ENCODE measurements at places on chromosomes 3 and 15. TPM values are rescaled to one million over a fixed set of nuclear protein-coding genes. Genes with fewer than 3 reads are reported as not detected.

- DNase-seq, result no peak
Measured at GRCh38 chr15:31831596-31831995, 198.7 kb upstream of the CHRNA7 start.

DNA sequence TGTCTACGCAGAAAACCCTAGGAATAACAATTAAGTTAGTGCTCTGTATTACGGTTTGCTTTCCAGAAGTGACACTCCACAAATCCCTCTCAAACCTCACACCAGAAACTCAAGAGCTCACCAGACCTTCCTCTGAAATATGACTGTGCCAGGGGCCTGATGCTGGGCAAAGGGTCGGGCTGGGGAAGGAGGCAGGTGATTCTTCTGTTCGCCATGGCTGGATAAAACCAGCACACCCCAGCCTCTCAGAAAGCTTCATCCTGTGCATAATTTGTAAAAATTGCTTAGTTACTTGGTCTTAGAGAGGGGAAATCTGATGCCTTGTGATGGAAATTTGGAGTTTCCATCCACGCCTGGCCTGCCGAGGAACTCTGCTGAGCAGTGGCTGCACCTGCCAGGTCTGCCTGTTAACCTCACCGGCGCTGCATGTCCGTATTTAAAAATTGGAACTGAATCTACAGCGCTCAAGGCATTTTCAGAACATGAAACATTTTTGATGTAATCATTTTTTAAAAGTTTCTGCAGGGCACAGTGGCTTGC lies 22.7 kb upstream of the ATP1B3 start:
- DNase-seq, result no peak

GRCh38 chr3:4864503-4864902 lies 114.7 kb upstream of the BHLHE40 start:
- DNase-seq, result no peak

- no peak for DNase-seq
Measured at GRCh38 chr3:138457863-138458735, 23.7 kb downstream of the ESYT3 start.

GRCh38 chr3:136920904-136921611 lies 36.7 kb upstream of the IL20RB start:
- DNase-seq, result no peak

Gene PPP1R2
- total RNA-seq, result 52.4 TPM

DNA sequence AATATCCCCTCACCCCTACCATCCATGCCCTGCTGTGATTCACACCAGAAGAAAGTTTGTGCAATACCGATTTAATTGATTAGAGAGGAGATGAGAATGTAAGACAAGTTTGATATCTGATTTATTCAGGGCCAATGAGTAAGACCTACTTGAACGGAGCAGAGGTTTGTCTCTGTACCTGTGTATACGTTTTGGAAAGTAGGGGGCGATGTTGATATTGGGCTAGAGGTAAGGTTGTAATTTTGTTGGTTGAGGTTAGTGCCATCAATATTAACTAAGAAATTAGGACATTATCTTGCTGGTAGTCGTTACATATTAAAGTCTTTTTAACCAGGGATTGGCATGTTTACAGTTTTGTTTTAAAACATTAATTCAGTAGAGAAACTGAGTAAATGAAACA lies 20.5 kb downstream of the EAF2 start:
- DNase-seq, result no peak

Gene HOMER2
- 9.5 TPM for total RNA-seq

DNA sequence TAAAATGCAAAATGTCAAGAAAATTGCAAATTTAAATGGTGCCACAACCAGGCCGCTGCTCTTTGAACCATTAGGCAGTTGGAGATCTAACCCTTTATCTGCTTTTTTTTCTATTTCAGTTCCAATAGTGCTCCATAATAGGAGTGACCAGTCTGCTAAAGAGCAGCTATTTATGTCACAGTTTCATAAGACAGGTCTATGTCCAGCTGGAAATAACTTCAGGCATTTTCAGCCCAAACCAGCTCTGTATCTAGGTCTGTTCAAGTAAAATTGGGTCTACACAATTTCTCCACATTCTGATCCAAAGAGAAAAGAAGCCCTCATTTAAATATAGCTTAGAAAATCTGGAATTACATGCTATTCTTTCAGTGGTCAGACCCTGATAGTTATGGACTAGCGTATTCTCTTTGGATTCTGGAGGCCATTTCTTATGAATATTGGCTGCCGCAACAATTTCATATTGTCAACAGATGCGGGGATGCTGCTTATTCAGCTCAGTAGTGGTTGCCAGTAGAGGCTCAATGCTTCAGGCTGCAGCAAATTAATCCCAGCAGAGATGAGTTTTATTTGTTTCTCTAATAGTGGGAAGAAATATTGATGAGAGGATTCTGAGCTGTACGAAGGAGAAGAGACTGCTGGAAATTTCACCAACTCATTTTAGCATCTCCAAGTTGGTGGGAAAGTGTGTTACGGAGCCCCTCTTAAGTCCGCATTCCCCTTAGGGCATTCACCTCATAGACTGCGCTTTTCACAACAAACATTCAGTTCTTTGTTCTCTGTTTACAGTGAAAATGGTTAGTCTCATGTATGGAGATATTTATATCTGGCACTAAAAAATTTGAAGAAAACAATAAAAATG lies 887.0 kb downstream of the ROBO1 start:
- no peak for DNase-seq

- no peak for DNase-seq
Measured at GRCh38 chr15:70190965-70191364, 93.2 kb upstream of the TLE3 start.

Gene CFAP100
- total RNA-seq, result not detected

DNA sequence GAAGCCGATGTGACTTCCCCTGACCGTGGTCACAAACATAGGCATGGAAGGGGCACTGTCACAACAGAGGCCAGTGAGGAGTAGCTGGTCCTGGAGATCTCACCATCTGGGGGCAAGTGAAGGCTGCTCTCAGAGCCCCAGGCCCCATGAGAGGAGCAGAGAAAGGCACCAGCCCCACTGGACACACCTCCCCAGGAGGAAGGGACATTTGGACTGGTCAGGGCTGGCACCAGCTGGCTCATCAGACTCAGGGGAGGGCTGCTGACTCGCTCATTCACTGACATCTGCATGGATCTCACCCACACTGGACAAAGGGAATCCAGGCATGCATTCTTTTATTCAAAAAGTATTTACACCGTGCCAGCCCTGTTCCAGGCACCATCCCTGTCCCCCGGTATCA lies 26.8 kb downstream of the ESYT3 start:
- no peak for DNase-seq

DNA sequence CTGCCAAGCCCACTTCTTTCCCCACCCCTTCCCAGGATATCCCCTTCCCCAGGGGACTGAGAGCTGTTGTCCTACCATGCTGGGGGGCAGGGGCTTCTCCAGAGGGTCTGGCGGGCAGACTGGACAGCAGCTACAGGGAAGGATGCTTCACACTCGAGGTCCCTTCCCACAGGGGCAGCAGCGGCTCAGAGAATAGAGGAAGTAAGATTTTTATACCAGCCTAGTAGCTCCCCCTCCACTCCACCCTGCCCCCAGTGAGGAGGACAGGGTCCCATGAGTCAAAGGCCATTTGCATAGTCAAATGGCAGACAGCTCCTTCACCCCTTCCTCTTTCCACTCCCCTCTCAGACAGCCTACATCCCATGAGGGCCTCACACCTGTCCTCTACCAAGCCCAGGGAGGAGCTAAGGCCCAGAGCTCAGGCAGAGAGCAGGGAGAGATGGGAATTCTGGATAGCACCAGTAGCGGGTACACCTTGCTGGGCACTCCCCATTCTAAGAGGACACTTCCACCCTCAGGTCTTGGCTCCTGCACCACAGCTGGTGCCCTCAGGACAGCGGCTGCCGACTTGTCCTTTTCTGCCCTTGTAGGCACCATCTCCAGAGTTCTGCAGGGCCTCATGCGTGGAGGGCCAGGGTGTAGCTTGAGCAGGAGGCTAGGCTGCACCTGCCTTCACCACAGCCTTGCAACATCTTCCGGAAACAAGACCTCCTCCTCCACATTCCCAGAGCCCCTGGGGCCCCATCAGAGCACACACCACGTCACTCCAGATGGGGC lies at the start of gene TLR9:
Gene TLR9, minus strand, starts transcription at position 194 of the 777 bp plus-strand sequence. Its CDS starts 116 bp downstream, at position 78.
- peak; percentile 63 for DNase-seq

GRCh38 chr3:127667119-127667681 lies 5.6 kb upstream of the ABTB1 start:
- DNase-seq, result no peak

DNA sequence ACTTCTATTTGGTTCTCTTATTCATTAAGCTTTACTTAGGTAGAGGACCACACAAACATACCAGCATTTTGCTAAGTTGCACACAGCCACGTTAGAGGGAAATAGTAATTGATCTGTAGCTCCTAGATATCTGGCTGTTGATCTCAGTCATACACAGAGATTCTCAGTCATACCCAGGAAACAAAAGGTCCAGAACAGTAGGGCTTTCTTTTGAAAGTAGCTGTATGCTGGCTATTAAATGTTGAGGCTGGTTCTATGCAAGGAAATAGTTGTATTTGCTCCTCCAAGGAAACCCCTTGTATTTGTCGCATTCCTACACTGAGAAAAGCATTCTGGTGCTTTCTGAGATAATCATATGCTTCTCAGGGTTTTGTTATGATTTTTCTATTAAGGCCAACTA lies 523.8 kb downstream of the SOX2 start:
- DNase-seq, result no peak

GRCh38 chr3:72678380-72678779 lies 169.9 kb downstream of the SHQ1 start:
- no peak for DNase-seq

DNA sequence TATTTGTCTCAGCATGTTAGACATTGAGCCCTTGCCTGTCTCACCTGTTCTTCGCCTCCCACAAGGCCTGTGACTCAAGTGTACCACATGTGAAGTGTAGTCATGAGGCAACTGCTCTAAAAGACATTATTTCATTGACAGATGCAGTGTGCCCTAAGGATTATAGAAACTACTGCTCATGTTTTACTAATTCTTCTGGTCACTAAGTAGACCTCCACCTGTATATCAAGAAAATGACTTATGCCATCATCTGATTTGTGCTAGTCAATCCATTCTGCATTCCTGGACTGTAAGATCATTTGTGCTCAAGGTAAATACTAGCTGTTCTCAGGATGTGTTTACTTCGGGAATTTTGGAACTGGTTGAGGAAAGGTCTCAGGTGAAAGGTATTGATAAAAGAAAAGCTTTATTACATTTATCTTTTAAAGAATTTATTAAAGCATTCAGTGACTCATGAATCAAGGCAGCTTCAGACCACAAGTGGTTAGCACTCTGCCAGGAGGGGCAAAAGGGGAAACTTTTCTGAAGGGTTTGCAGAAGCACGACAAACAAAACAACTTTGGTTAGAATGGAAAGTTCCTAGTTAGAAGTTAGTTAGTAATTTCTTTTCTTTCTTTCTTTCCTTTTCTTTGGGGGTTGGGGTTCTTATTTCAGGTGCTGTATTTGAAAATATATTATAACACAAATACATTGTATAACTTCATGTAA lies 465.3 kb upstream of the CBLB start:
- DNase-seq, result no peak

All from transverse colon (tissue), 4 donors.